Activated T-cell treated with anti-CD3 and anti-CD28 coated beads, Interleukin-2, amount 50 U/mL, for 4 hours (primary cell): ENCODE measurements at places on chromosomes 4 and X.

DNA sequence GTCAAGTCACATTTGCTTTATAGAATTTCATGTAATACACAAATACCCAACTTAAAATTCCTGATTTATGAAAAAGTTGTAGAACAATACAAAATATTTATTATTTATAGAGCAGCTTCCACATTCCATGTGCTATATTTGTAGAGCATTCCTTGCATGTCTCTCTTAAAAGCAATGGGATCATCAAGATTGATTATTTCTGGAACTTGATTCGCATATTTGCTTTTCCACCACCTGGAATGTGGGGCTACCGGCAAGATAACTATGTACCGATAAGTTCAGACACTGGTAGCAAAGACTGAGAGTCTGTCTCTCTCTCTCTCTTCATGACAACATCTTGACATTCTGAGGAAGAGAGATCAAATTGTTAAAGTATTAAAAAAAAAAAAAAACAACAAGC, 59.3 kb downstream of the MAPK10 start:
- no peak for DNase-seq

DNA sequence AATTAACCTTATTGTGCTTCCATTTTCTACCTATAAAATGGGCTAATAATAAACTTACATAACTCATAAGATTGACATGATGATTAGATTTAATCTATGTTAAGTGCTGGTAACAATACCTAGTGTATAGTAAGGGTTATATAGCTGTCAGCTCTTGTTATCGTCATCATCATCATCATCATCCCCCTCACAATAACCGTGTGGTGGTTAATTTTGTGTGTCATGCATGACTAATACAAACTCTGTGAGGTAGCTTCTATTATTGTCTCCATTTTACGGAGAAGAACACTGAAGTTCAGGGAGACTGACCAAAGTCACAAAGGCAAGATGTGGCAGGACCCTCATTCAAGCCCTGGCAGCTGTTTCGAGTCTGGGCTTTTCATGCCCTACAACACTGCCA, 211.3 kb downstream of the PALLD start:
- DNase-seq, result no peak

DNA sequence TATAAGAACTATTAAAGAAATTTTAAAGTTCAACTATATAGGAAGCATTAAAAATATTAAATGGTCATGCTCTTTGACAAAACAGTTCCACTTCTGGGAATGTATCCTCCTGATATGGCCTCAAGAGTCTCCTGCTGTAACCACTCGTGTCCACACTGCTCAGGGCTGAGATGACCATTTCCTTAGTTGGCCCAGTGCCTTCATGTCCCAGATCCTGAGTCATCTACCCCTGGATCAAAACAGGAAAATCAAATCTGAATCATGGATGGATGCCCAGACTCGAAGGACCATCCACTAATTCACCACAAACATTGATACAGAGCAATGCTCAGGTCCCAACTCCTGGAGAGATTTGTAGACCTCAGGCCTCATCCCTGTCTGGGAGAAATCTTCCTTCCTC, 44.7 kb downstream of the GPRASP3 start:
- DNase-seq, result no peak

- DNase-seq, result peak; percentile 12
Measured at GRCh38 chrX:79081895-79082512, 62.5 kb upstream of the GPR174 start.
